Activated CD4-positive, alpha-beta memory T cell treated with anti-CD3 and anti-CD28 coated beads for 36 hours (primary cell): ENCODE measurements at places on chromosomes 4 and X. TPM values are rescaled to one million over a fixed set of nuclear protein-coding genes. Genes with fewer than 3 reads are reported as not detected.

Gene MAGEC1
- total RNA-seq, result not detected

Gene SLC49A3
- total RNA-seq, result 0.19 TPM

Gene SSX1
- total RNA-seq, result not detected

- H3K4me1 ChIP-seq, result peaks cover 9% of the 10 kb centered on the region
- H3K27me3 ChIP-seq, result no peaks in the 10 kb centered on the region
- H3K4me3 ChIP-seq, result no peak overlapping the region
These were observed 10.7 kb downstream of the LIAS start for GRCh38 chr4:39469429-39470077.

DNA sequence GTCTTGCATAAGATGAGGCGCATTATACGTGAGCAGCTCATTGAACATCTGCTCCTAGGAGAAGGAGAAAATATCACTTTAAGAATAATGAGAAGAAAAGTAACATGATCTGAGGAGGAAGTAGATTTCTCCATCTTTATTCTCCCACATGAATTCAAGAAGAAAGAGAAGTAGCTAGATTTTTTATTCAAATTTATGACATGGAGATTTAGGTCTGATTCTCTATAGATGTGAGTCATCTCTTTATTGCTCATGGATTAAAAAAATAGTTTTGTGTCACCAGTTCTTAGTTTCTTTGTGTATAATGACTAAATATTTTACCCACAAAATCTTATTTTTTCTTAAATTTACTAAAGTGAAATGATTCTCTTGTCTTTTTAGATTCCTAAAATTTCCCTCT lies 40.4 kb downstream of the HPGDS start:
- no peaks in the 10 kb centered on the region for H3K27me3 ChIP-seq
- no peaks in the 10 kb centered on the region for H3K36me3 ChIP-seq
- no peak overlapping the region for H3K27ac ChIP-seq
- no peak for DNase-seq

DNA sequence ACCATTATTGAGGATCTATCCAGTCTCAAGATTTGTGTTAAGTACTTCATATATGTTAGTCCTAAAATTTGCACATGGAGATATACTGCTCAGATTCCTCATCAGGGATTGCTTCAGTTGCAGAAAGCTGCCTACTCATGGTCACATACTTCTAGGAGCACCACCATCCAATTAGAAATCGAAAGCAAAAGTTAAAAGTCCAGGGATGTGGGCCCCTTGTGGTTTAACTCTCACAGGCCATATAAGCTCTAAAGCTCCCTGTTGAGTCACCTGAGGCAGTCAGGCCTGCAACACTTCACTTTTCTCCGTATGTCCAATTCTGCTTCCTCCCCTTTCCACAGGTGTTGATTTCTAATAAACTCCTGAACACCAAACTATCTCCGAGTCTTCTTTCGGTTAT lies 84.2 kb downstream of the CNOT6L start:
- H3K4me1 ChIP-seq, result peaks cover 44% of the 10 kb centered on the region
- DNase-seq, result peak; percentile 45
- peaks cover 21% of the 10 kb centered on the region for H3K36me3 ChIP-seq
